ENCODE measurements at places on chromosomes 12 and 14. TPM values are rescaled to one million over a fixed set of nuclear protein-coding genes. Genes with fewer than 3 reads are reported as not detected.

DNA sequence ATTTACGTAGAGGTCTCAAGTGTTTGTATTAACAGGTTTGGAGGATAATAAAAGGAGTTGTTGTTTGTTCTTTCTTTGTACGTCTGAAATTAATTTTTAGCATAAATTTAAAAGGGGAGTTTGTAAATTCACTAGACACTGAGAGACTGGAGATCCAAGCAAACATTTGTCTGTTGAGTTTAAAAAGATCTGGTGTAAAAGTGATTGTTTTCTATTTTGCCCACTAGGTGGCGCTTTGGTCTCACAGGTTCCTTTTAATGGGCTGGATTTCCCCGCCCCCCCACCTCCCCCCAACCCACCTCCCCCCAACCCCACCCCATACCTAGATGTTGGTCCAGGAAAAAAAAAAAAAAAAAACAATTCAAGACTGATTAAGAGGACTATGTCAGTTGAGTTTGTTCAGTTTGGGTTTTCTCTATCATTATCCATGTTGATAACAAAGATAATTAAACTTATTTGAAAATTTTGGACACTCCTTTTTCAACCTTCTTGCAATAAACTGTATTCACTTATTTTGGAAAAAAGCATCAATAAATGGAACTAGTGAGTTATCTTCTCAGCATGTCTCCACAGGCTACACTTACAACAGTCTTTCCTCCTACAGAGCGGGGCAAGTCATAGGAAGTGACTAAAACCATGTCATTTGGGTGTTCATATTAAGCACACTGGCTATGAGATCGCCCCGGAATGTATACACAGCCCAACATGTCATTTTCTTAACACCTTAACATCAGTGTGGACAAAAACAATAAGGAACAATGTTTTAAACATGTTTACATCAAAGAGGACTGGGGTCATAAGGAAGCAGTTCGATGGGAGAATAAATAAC, 841.1 kb downstream of the NRXN3 start:
- DNase-seq: no peak

DNA sequence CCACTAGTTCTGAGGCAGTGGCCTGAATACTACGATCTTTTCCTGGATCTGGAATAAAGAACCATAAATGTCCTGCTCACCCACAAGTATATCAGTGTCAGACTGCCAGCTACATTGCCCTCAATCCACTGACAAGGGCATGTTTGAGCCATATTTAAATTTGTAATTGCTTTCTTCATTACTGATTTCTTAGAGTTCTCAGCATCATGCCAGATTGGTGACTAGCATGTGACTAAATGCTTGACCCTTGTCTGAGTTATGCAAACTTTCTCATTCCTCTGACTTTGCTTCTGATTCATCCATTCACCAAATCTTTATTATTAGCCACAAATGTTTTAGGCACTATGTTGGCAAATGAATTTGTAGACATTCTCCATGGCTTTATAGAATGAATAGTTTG, 143.6 kb upstream of the SLC16A7 start:
- no peak for DNase-seq

- DNase-seq: no peak
Measured at GRCh38 chr14:106822905-106823304, 1296.5 kb downstream of the TMEM121 start.

DNA sequence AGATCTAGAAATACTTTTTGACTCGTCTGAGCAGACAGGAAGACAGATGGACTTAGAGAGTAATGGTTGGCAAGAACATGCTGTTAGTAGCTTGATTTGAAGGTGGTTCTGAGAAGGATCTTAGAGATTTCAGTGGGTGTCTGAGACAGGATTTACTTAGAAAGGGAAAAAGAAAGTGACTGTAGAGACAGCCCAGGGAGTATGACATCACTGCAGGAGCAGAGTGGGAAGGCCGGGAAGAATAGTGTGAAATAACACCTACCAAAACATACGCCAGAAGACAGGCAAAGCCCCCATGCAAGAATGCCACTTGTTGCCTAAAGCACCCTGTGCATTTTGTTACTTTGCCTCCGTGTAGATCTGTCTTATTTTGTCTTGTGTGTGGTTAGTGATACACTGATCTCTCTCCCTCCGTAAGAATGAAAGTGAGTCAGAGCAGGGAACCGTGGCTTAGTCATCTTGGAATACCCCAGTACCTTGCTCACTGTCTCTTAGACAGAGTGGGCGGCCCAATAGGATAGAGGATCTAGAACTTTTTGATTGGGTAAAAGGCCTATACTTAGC, 161.3 kb upstream of the IFNG-AS1 start:
- peak; percentile 26 for DNase-seq

DNA sequence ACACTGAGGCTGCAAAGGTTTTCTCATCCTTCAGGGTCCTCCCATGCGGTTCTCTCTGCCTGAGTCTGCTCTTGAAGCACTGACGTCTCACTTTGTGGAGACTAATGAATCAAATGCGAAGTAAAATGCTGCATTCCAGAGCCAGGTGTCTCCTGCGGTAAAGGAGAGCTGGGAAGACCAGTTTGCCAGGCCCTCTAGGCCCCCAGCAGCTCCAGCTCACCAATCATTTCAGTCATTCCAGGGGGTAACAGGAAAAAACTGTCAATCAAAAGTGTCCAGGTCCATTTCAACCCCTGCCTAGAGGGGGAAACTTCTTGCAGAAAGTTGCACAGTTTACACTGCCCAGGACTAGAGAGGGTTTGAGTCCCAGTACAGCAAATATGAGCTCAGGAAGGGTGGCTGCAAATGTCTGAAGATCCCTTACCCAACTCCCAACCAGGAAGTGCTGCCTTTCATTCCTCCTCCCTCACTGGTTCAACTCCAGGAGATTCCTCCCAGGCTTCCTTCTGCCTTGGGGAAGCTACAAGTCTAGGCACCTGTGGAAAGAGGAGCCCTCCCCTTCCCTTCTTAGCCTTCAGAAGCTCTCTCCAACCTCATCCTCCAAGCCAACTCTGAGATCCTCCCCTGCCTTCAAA, 2.7 kb upstream of the NXPH4 start:
- DNase-seq: no peak

DNA sequence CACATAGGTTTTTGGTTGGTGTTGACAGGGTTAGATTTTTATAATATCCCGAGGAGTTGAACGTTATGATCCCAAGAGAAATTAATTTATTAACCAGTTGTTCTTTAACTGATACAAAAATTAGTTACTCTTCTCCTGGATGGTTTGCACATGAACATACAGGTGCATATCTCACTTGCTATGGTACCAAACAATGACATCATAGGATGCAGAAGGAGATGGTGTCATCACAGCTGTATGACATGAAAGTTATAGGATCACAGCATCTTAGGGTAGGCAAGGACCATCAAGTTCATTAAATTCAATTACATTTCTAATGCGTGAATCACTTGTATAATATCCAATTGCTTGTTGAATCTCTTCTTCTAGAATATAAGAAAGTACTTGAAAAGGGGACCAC, 175.8 kb downstream of the PAH start:
- no peak for DNase-seq

GRCh38 chr14:104680806-104681688, 8.4 kb upstream of the INF2 start:
- DNase-seq: no peak

DNA sequence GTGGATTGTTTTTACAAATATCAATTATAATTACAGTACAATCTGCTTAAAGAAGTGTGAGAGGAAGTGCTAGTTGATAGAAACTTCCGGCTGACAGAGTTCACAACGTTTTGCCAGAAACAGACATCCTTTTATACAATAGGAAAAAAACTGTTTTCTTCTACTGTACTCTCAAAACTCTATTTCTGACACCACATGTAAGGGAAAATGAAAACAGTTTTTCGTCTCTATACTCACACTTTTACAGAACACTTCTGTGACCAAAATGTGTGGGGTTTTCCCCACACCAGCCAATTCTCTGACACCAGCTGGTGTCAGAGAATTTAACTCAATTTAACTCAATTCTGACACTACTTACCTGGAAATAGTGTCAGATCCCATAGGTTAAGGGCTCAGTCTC, 24.2 kb upstream of the HIF1A start:
- peak; percentile 45 for DNase-seq

- DNase-seq: no peak
Measured at GRCh38 chr14:105418269-105419194, 1.1 kb upstream of the MTA1 start.

GRCh38 chr14:92690171-92691011, 58.0 kb downstream of the LGMN start:
- DNase-seq: no peak

DNA sequence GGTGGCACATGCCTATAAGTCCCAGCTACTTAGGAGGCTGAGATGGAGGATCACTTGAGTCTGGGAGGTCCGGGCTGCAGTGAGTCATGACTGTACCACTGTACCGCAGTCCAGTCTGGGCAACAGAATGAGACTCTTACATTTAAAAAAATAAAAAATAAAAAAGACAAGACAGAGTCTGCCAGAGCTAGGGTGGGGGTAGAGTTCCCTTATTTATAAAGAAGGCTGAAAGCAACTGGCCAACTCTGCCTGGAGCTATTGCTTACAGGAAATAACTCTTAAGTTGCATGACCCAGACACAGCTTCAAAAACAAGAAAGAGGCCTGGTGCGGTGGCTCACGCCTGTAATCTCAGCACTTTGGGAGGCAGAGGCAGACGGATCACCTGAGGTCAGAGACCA, 31.5 kb downstream of the NUMB start:
- no peak for DNase-seq

Gene RFLNA
- total RNA-seq: not detected

Measured in activated naive CD8-positive, alpha-beta T cell treated with anti-CD3 and anti-CD28 coated beads for 36 hours (primary cell).